Activated T-helper 1 cell treated with anti-CD3 and anti-CD28 coated beads, Interleukin-2, amount 50 U/mL, for 16 hours (primary cell): ENCODE measurements at places on chromosomes 1 and 21.

- no peak for DNase-seq
Observed at GRCh38 chr21:37965088-37965805, 49.0 kb upstream of the KCNJ6 start.

DNA sequence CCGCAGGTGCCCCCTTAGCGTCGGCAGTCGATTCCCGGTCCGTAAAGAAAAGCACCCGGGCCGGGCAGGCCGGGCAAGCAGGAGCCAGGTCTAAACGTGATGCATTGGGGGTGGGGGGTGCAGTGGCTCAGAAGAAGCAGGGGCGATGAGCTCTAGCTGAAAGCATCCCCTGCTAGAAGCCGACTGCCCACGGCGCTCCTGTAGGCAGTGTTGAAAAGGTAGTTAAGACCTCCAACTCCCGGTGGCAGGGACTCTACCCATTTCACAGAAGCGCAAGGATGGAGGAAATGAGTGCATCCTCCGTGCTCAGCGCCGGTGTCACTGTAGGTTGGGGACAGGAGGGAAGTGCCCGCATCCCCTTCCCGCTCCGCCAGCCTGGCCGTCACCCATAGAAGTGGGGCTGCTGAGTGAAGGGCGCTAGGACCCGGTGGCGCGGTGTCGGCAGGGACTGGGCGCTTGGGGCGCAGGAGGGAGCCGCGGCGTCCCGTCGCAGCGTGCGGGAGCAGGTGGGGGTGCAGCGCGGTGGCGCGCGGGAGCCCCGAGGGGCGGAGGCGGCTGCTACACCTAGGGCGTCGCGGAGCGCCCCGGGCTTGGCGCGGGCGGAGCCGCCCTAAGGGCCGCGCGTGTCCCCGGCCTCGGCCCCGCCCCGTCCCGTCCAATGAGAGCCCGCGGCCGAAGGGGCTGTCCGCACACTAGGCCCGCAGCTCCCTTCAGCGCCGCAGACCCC lies at the start of gene WNT2B:
TSS of gene WNT2B (plus strand) at position 688 of the 727 bp plus-strand sequence. CDS start 298 bp downstream, outside the sequence.
- DNase-seq, result no peak

- DNase-seq, result no peak
Observed at GRCh38 chr1:151047925-151048644, 534 bp downstream of the C1orf56 start.

DNA sequence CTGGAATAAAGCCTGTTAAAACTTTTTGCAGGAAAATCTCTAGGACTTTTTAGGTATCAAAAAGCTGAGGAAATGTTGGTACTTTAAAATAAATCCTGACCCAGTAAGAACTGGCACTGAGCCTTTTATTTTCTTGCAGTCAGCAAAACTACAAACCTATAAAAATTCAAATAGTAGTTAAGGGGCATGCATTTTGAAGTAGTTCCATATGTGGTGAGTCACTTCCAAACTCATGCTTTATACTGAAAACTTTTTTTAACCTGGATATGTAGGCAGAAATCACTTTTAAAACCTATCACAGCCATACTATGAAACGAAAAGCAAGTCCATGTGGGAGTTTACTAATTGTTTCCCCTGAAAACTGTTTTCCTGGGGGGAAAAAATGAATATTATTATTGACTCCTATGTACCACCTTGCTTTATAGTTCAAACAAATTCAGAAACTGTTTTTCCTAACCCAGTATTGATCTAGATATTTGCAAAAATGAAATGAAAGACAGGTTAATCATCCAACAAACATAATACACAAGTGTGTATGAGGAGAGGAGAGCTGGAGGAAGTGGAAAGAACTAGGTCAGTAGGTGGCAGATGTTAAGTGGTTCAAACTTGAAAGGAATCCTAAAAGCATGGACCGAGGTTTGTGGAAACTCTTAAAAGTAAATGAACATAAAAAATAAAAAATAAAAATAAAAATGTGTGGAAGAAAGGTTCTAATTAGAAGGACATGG lies 30.5 kb downstream of the NRIP1 start:
- DNase-seq, result no peak

GRCh38 chr1:197106869-197107268 lies 39.6 kb downstream of the ASPM start:
- DNase-seq, result no peak

DNA sequence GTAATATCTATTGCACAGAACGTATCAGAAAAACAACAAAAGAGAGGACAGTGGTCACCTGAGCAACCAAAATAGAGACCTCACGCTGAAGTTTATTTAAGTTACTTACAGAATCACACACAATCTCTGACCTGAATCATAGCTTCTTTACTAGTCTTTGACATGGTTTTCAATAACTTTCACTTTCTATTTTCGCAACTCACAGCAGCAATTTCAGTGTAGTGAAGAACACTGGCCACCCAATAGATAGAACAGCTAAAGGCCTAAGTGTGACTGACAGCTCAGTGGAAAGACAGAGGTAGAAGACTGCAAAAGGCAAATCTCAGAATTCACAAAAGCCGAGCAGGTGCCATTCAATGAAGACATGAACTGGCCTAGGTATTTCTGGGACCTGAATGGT lies 435.6 kb upstream of the CHRM3 start:
- no peak for DNase-seq

DNA sequence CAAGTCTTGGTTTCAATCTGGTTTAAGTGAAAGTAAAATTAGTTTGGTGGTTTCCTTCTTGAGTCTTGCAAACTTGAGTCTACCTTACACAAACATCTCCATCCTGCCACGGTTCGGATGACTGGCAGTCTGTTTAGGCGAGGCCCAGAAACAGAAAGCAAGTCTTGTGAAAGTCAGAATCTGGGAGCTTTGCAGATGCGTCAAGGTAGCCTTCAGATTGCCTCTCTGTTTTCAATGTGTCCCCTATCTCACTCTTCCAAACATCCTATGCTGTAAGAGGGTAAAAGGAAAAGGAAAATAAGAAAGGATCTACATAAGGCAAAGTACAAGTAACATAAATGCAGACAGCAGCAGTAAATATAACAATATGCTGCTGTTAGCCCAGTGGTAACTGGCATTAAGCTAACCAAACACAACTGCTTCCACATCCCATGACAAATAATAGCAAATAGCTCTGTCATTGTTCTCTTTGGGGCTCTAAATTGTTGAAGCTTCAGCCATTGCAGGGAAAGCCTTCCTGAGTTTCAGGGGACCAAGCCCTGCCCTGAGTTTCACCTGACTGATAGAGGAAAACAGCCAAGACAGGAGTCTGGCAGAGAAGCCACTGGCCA lies 26.2 kb upstream of the C1orf105 start:
- peak; percentile 30 for DNase-seq

DNA sequence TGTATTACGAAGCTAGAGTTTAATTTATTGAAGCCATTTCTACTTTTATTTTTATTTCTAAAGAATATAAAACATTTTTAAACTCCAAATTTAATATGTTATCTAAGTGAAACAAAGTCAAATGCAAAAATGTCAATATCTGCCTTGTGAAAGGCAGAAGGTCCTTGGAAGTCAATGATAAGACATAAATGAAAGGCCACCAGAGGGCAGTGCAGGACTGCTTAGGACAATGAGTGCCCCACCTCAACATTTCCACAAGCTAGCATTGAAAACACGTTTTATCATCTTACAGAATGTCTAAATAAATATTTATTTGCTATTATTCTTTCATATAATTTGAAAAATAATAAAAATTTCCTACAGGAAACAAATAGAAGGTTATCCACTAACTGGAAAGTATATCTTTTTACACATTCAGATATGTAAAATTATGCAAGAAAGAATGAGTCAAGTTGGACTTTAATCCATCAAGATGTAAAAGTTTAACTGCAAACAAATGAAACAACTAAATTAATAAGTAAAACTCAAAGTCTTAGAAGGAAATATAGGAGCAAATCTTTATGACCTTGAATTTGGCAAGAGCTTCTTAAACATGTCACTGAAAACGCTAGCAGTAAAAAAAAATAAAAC lies 140.1 kb upstream of the FMN2 start:
- no peak for DNase-seq

DNA sequence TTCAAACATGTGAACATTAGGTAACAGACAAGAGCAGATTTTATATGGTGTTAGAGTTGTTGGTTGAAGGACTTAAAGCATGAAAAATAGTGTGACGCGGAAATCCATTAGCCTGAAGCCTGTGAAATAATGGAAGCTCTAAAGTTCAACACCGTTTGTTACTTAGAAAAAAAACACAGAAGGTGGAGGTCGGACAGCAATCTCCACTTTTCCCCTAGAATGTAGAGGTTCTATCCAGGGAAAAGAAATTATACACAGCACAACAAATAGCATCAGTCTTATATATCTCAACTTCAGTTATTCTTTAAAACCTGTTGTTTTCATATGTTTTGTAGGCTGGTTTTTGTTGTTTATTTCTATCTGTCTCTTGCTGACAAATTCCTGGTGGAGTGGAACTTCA lies 1.9 kb downstream of the RCAN3 start:
- no peak for DNase-seq

DNA sequence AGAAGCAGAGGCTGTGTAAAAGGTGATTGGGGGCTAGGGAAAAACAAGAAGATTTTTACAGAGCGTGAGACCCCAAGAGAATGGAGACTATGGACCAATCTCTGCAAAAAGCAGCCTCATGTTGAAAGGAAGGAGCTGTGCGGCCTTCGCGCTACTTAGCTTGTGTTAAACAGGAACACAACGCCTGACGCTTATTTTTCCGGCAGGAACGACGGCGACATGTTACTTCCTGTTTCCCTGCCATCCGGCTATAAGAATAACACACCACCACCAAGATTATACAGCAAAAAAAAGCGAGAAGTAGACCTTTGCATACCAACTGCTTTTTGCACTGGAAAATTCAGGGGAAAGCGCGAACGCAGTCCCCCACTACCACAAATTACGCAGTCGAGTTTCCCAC lies 272.7 kb downstream of the FAM72C start:
- no peak for DNase-seq

DNA sequence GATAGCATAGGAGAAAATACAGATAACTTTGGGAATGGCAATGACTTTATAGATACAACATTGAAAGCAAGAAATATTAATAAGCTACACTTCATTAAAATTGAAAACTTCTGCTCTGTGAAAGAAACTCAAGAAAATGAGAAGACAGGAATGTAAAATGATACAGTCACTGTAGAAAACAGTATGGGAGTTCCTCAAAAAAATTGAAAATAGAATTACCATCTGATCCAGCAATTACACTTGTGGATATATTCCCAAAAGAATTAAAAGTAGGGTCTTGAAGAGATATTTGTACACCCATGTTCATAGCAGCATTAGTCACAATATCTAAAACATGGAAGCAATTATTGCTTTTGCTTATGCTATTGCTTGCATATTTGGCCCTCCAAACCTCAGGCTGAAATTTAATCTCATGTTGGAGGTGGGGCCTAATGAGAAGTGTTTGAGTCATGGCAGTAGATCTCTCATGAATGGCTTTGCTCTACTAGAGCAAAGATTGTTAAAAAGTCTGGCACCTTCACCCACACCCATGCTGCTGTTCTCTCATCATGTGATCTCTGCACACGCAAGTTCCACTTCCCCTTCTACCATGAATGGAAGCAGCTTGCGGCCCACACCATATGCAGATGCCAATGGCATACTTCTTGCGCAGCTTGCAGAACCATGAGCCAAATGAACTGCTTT lies 15.3 kb upstream of the AHCYL1 start:
- no peak for DNase-seq

DNA sequence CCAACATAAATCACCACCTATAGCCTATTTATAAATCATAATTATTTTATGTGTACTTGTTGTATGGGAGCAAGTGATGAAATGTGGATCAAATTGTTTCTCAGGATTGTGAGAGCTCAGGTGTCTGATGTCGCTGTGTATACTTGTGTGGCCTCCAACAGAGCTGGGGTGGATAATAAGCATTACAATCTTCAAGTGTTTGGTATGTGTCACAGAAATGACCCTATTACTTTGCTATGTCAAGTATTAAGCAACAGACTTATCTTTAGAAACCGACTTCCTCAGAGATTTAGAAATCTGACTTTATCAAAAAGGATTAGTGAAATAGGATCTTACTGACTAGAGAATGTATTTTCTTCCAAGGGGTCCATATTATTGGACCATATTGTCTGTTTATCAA lies 280.9 kb downstream of the TPR start:
- DNase-seq, result no peak

GRCh38 chr1:42420121-42420520 lies 35.7 kb downstream of the ZMYND12 start:
- no peak for DNase-seq

DNA sequence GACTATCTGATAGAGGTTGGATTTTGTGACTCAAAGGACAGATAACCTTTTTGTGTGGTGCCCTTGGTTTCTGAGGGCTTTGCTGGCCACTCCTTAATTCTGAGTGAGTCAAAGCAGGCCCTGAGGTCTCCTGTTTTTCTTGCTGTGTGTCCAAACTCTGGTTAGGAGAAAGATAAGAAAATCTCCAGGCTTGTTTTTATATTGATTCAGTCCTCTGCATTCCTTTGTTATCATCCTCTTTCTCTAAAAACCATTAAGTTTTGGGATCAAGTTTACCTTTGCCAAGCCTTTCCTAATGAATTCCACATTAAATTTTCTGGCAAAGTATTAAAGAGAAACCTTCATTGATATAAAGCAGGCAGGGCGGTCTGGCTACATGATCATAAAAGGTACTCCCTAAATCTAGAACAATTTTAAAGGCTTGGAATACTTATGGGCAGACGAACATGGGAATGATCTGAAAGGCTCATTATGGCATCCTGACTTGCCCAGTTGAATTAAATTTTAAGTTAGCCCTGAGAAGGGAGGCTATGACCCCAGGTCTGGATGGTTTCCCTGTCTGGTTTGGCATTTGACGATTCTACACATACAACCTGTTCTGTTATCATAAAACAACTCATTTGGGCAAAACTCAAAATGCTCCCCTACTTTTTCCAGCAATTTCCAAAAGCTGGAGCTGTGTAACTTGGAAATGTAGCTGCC lies 20.8 kb downstream of the ZBTB8B start:
- DNase-seq, result no peak

DNA sequence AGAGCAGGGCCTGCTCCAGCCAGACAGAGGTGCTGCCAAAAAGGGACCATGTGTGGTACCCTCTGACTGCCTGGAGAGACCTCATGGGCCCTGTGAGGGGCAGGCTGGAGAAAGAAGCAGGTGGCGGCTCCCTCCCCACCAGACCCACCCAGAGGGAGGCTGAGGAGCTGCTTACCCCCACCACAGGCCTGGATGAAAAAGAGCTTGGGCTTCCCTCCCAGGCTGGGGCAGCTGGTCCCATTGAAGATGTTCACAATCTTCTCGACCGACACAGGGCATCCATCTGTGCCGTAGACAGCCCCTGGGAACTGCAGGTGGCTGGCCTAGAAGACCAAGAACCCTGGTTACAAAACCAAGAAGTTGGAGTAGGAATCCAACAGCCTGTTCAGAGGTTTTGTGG lies 19.6 kb downstream of the CASP9 start:
- no peak for DNase-seq

DNA sequence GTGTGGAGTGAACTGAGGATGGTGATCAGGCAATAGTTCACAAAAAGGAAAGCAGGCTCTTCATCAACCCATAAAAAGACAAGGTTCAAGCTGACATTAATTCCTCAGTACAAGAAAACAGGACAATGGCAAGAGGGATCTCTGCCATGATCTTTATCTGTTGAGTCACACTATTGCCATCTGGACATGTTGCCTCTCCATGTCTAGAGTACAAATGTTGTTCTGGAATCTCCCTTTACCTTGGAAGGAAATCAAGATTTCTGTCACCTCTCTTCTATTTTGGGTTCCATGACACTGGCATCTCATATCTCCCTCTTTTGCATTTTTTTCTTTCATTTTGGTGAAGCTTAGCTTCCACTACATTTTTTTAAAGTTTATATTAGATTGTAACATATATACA lies 329.1 kb downstream of the USP25 start:
- DNase-seq, result no peak
